ENCODE measurements at places on chromosomes 5 and 9. TPM values are rescaled to one million over a fixed set of nuclear protein-coding genes. Genes with fewer than 3 reads are reported as not detected.

PCA3 gene
- 0.34 TPM for total RNA-seq

ISL1 gene
- not detected for total RNA-seq

WASHC1 gene
- total RNA-seq = 3.1 TPM

POLE3 gene
- 40.0 TPM for total RNA-seq

FOXD4L4 gene
- under 0.01 TPM for total RNA-seq

UBQLN1 gene
- 131 TPM for total RNA-seq

WHRN gene
- total RNA-seq = 14.0 TPM

TLR4 gene
- total RNA-seq = 28.7 TPM

KIAA0825 gene
- 1.7 TPM for total RNA-seq

HCN1 gene
- not detected for total RNA-seq

BTNL9 gene
- not detected for total RNA-seq

ANKRD20A1 gene
- total RNA-seq = not detected

NME5 gene
- 9.1 TPM for total RNA-seq

GFI1B gene
- total RNA-seq = not detected

ZDHHC12 gene
- 52.9 TPM for total RNA-seq

PHYHD1 gene
- total RNA-seq = 4.3 TPM

SPINK6 gene
- total RNA-seq = not detected

NUTM2F gene
- total RNA-seq = not detected

All from melanocyte of skin (primary cell).